Cortex of kidney (tissue), 1 donor: ENCODE measurements at places on chromosomes 7 and 10.

DNA sequence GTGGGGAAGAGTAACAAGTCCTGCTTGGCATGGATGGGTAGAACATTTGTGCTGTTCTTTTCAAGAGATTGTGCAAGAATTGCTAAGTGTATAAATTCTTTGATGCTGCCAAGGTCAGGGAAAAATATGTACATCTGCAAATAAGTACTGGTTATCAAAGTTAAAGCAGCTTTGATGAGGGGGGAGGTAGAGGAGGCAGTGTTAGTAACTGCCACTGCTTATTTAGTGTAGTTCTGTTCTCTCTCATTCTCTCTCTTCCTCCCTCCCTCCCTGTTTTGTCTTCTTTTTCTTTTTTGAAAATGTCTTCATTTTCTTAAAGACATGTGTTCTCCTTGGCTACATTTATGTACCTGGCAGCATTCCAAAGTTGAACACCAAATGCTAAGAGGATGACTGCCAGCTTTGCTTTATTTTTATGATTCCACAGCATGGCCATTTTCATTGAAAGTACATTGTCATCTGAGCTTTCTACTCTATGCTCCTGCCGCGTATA is 18.6 kb downstream of the CACNB2 start:
- DNase-seq = no peak

DNA sequence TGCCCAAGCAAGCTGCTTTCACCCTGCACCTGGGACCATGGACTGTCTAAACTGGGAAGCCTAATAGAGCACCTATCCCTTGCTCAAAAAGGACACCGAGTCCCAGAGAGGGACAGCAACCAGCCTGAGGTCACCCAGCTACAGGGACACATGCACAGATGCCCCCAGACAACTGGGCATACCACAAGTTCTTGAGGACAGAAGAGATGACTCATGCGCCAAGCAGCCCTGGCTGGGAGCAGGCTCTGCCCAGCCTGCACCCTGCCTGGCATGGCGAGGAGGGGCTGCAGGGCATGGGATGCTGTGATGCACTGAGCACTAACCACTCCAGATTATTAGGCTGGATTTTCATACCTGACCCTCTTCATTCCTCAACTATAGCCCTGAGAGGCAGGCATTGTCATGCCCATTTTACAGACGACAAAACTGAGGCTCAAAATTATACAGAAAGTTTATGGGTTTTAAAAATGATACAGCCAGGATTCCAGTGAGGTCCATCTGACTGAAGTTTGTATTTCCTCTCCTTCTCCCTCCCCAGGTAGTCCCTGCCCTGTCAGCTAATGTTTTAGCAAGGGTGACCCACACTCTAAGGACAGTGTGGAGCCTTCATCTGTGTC is 289.3 kb upstream of the ZMIZ1 start:
- no peak for DNase-seq

- DNase-seq = no peak
Measured at GRCh38 chr10:6282454-6282958, 79.8 kb downstream of the PFKFB3 start.

DNA sequence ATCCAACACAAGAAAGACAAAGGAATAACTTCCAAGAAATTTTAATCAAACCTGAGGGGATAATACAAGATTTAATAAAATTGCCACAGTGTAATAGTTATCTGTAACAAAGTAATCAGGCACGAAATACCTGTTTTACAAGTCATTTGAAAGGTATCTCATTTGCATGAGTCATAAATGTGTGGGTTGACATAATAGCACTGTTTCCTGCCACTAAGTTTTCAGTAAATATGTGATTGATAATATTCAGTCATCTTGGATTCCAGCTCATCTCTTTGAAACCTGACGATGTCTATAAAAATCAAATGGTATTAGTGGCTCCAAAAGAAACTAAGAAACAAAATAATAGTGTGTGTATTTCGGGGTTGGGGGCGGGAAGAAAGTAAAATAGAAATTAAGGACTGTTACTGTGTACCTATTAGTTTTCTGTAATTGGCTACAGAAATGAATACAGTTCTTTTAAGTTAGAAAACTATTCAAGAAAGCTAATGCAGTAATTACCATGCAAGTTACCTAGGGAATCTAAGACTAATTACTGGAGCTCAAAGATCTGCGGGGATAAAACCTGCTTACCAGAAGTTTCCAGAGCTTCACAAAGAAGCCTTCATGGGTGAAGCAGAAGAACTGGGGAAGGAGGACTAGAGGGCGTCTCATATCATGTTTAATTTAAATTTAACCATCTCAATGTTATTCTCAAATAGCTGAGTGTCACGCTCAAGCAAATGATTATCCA is 100.7 kb downstream of the ST8SIA6 start:
- DNase-seq = no peak

GRCh38 chr7:120942861-120943260 is 7.7 kb upstream of the ING3 start:
- no peak for DNase-seq

- no peak for DNase-seq
Measured at GRCh38 chr7:46932306-46932675, 649.6 kb downstream of the TNS3 start.

DNA sequence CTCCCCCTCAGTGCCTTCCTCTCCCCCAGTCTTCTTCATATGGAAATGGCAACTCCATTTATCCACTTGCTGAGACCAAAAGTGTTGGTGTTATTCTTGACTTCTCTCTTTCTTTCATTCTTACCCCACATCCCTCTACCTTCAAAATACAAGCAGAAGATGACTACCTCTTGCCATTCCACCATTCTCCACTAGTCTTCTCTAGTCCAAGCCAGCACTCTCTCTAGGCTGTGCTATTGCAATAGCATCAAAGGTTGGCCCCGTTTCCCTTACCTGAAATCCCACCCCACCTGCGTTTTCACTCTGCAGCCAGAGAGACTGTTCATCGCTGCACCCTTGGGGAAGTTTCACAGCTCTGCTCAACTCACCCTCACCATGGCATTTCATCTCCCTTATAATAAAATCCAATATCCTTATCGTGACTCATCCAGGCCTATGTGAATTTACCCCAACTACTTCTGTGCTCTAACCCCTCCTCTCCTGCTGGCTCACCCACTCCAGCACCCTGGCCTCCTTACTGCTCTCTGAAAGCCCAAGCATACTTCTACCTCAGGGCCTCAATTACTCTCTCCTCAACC is 109.1 kb downstream of the LSM5 start:
- no peak for DNase-seq

- no peak for DNase-seq
Measured at GRCh38 chr10:104054430-104054829, 31.2 kb downstream of the COL17A1 start.

DNA sequence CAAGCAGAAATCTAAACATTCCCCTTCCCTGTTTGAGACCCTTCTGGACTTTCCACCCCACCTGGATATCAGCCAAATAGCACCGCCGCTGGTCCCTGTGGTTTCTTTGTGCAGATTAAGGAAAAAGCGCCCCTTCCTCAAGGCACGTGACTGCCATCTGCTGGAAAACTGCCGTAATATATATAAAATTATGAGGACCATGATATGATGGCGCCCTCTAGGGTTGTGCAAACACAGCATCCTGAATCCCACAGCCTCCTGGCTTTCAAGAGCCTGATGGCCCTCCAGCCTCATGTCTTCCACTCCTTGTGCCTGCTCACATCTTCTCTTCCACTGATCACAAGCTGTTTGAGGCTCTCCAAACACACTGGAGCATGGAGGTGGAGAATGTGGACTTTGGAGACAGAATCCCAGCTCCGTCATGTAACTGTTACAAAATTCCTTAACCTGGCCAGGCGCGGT is 121.3 kb downstream of the MYL10 start:
- no peak for DNase-seq

GRCh38 chr7:149620961-149621360 is 123.4 kb upstream of the ZNF746 start:
- DNase-seq = no peak

- no peak for DNase-seq
Measured at GRCh38 chr7:138092486-138093028, 16.3 kb downstream of the AKR1D1 start.

GRCh38 chr7:135291809-135292253 is 58.2 kb downstream of the STRA8 start:
- no peak for DNase-seq

DNA sequence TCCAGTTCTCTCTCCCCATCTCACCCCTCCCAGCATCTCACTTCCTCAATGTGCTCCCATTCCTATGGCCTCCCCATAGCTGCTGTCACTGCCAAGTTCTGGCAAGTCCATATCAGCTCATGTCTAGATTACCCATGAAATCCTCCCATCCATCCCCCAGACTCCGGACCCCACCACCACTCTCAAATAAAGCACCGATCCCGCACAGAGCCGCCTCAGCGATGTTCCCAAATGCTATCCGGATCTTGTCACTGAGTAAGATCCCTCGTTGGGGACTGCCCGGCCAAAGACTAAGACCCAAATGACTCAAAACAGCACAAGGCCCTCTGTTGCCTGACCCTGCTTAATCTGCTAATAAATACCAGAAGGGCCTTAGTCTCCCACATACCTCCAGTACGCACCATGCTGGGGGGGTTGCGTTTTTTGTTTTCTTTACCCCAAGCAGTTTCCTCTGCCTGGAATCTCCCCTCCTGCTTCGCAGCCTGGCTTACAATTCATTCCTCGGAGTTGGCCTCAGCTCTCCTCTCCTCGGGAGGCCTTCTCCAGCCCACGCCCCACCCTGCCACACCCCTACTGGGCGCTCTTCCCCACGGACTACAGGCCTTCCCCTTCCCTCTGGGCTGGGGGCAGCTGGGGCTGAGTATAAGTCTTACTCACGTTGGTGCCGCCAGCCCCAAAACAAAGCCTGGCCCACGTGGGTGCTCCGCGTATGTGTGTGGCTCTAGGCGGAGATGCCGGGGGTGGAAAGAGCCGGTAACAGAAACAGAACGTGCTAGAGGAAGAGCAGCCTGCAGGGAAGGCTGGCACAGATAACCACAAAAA is 1.8 kb upstream of the DUSP5 start:
- no peak for DNase-seq
